Hepatocyte (in vitro differentiated cells): ENCODE measurements at places on chromosomes 4 and X. TPM values are rescaled to one million over a fixed set of nuclear protein-coding genes. Genes with fewer than 3 reads are reported as not detected.

ADAM29 gene
- not detected in 2 replicates for polyA plus RNA-seq

TCEAL5 gene
- 0.17 TPM in 1 of 2 replicates, not detected in the other for polyA plus RNA-seq

ADRA2C gene
- polyA plus RNA-seq: 7.7 and 11.0 TPM in 2 replicates

DKK2 gene
- 15.4 and 19.7 TPM in 2 replicates for polyA plus RNA-seq

DNA sequence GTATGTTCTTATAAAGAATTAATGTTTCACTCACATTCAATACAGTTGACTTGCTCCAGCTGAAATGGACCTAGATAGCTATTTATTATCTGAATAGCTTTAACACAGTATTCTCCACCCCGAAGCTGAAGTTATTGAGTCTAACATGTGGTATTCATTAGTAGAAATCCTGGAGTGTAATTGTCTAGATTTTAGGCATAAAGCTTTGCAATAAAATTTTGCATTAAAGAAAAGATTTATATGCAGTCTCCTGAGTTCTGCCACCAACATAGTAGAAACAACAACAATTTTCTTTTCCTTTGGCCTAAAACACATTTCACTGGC is 90.2 kb upstream of the DCLK2 start:
- no peaks in the 10 kb centered on the region for H3K36me3 ChIP-seq
- peak overlapping the region; percentile 72 for H3K27ac ChIP-seq
- no peak for DNase-seq
- no peaks in the 10 kb centered on the region for H3K27me3 ChIP-seq
